NCI-H460 (cell line): ENCODE measurements at places on chromosomes 5 and 9. TPM values are rescaled to one million over a fixed set of nuclear protein-coding genes. Genes with fewer than 3 reads are reported as not detected.
A peak's percentile ranks its signal among the peaks of the same experiment; 100 is the strongest.

GRCh38 chr5:574906-575305, 37.2 kb upstream of the CEP72 start:
- DNase-seq: no peak

DNA sequence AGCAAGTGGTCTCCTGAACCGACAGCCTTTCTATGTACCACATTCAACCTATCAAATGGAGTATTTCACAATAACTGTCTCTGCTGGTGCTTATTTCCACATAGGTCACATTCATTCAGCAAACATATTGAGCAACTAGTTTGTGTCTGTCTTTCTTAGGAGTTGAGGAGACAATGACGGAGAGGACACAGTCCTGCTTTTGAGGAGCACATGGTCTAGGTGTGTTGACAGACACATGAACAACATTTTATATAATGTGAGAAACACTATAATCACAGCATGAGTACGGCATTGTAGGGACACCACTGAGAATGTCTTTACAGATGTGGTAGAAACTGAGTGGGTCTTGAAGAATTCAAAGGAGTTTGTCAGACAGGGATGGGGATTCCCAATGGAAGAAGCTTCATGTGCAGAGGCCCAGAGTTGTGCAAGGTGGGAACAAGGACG, 28.5 kb downstream of the NFIL3 start:
- DNase-seq: peak; percentile 49

DNA sequence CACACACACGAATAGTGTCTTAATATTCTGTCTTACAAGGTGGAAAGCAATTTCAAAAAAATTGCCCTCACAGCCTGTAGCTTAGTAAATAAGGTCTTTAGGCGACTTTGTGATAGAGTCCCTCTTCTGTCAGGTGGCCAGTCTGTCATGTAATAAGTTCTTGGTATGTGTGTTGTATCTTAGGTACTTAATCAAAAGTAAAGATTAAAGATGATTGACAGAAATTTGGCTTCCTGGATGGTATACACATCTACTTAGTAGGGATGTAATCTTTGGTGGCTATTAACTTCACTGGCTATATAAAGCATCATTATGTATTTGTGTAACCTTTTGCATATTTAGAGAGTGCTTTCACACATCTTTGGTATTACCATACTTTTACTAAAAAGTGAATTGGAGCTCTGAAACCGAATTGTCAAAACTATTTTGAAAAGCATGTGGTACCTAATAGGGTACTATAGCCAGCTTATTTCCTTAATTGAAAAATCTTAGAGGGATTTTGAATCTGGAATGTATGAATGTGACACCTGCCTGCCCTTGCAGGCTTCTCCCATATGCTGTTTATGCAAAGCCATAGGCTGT, 3.4 kb downstream of the G3BP1 start:
- no peak for DNase-seq

- DNase-seq: peak; percentile 66
These were observed 10.6 kb upstream of the PPP1R26 start for GRCh38 chr9:135468854-135469521.

- DNase-seq: no peak
These were observed 55.4 kb downstream of the ACER2 start for GRCh38 chr9:19464061-19464763.

- DNase-seq: peak; percentile 69
These were observed 36.1 kb downstream of the DAP start for GRCh38 chr5:10724781-10725507.

Gene SURF6
- 18.3 and 20.6 TPM in 2 replicates for total RNA-seq

Gene ZNG1F
- total RNA-seq: 16.1 and 25.8 TPM in 2 replicates

Gene PCDHB15
- total RNA-seq: 0.12 and 0.20 TPM in 2 replicates

Gene DBH
- total RNA-seq: not detected in 2 replicates

Gene WDR38
- total RNA-seq: not detected in 2 replicates

DNA sequence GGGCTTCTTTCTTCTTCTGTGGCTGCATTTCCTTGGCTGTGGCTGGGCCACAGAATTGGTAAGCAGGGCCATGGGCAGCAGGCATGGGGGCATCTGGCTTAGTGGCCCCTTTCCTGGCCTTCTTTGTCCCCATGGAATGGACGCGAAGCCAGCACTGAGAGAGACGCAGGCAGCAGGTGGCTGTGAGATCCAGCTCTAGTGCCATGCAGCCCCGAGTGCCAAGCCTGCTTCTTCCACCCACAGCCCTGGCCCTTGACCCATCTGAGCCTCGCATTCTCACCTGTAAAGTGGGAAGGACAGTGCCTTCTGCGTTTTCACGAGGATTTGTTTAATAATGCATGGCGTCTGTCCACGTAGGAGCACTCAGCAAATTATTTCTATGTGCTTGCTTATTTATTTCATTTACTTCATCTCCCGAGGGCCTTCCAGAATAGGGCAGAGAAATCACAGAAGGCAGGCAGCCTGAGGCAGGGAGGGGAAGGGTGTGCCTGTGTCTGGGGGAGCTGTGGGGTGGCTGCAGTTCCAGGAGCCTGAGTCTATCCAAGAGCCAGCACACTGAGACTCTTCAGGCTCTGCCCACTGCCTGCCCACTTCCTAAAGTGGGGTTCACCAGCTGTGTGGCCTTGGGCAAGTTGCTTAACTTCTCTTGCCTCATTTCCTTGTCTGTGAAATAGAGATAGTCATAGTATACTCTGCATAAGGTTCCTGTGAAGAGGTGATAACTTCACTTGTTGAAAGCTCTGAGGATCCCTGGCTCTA, 55.2 kb downstream of the NTNG2 start:
- no peak for DNase-seq

Gene ORM2
- not detected in 2 replicates for total RNA-seq

DNA sequence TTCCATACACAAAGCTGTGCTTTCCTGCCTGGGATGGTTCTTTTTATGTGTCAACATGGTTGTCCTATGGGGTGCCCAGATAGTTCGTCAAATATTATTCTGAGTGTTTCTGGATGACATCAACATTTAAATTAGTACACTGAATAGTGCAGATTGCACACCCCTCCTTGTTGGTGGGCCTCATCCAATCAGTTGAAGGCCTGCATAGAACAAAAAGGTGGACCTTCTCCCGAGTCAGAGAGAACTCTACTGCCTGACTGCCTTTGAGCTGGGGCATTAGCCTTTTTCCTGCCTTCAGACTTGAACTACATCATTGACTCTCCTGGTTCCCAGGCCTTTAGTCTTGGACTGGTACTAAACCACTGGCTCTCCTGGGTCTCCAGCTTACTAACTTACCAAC, 80.4 kb downstream of the SHB start:
- no peak for DNase-seq

DNA sequence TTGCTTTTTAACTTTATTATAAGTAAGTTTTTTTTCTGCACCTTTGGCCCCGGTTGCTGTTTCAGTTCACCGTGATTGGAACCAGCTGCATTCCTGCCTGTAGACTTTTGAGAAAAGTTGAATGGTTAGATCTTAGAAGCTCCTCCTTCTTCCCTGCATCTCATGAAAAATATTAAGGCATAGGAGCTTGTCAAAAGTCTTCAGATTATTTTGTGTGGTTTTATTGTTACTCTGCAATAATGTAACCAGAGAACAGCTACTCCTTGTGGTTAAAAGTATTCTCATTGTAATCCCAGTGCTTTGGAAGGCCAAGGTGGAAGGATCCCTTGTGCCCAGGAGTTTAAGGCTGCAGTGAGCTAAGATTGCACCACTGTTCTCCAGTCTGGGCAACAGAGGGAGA, 3.3 kb upstream of the SLC2A8 start:
- no peak for DNase-seq

GRCh38 chr9:33264003-33264472, 470 bp downstream of the BAG1 start:
- DNase-seq: no peak

Gene LYSMD3
- total RNA-seq: 13.2 and 15.1 TPM in 2 replicates

DNA sequence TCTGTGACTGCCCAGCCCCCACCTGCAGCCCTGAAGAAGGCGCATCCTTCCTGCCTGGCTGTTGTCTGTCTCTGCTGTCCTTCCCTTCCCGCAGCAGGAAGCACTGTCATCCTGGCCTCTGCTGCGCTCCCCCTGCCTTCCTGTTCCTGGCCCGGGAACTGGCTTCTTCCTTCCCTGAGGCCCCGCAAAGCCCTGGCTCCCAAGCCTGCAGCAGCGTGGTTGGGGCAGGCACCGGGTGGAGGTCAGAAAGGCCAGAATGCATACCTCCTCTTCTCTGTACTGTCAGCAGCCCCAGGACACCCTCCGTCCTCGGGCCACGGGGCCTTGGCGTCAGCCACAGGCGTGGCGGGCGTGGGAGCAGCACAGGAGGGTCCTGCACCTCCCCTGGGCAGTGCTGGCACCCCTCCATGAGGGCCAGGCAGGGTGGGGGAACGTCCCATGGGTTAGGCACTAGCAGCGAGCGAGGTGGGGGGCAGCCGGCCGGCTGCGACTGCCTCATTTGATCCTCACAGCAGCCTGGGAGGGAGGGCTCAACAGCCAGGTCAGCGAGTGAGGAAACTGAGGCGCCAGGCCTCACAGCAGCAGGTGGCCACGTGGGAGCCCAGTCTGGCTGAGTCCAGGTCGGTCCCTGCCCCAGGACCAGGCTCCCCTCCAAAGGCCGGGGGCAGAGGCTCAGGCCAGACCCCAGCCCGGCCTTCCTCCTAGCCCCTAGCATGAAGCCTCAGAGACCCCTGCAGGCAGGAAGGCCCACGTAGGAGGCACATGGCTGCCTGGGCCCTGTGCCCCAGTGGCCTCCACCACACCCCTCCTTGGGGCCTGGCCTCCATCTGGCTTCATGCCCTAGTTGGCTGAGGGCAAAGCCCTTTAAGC, 9.4 kb downstream of the FLT4 start:
- DNase-seq: no peak

- no peak for DNase-seq
These were observed 289.6 kb downstream of the MAT2B start for GRCh38 chr5:163794993-163795392.
